SK-MEL-5 (cell line): ENCODE measurements at places on chromosomes 3 and 15. TPM values are rescaled to one million over a fixed set of nuclear protein-coding genes. Genes with fewer than 3 reads are reported as not detected.

SLC24A5 gene
- 423 and 457 TPM in 2 replicates for total RNA-seq

NUP210 gene
- total RNA-seq, result 14.9 and 19.4 TPM in 2 replicates

SLC12A1 gene
- total RNA-seq, result 0.11 and 0.16 TPM in 2 replicates

SLC9C1 gene
- total RNA-seq, result 0.11 and 0.64 TPM in 2 replicates

DNA sequence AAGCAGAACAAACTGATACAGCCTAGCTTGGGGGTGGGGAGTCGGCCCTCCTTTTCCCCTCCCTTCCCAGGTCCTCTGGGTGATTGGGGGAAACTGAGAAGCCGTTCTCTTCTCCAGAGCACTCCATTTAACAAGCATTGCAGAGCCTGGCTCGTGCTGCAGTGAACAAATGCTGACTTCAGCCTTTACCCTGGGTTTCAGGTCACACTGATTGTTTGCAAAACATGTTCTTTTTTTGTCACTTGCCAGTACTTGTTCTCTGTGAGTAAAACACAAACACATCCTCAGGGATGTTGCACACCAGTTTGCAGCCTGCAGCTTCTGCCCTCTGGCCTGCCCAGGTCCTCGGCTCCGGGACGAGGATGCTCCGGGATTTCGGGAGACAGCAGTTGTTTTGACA is 132.8 kb downstream of the PGPEP1L start:
- DNase-seq, result peak; percentile 61

- peak; percentile 43 for DNase-seq
These were observed 51.6 kb downstream of the TP53BP1 start for GRCh38 chr15:43441316-43441715.

DNA sequence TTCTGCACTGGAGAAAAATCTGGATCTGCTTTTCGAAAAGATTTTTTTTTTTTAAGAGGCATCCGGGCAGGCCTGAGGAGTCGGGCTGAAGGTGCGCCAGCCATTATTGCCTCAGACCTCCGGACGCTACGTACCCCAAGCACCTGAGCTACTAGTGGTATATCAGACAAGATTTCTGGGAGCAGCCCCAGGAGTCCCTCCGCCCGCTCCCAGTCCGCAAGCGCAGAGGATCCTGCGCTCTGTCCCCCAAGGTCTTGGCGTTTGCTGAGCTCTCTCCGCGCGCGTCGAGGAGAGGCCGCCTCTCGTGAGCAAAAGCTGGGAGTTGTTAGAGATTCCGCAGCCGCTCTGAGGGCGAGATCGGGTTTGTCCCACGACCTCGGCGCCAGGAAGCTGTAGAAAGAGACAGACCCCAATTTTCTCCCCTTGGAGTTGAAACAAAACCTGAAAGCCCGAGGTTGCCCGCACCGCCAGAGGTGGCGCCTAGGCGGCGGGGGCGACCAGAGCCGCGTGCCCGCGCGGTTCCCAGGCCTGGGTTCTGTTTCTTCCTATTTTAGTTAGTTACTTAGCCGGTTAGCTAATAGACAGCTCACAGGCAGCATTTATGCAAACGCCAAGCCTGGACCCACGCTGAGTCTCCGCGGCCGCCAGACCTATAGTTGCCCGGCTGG is 72.5 kb upstream of the POLG start:
- no peak for DNase-seq

GRCh38 chr15:59739557-59740186 is 50.6 kb upstream of the BNIP2 start:
- DNase-seq, result no peak

DNA sequence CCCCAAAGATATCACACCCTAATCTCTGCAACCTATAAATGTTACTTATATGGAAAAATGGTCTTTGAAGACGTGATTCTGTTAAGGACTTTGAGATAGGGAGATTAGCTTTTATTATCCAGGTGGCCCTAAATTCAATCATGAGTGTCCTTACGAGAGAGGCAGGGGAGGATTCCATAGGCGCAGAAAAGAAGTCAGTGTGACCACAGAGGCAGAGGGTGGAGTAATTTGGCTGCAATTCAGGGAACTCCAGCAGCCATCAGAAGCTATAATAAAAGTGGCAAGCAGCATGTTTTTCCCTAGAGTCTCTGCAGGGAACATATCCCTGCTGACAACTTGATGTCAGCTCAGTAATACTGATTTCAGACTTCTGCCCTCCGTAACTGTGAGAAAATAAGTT is 315.2 kb upstream of the ROBO2 start:
- no peak for DNase-seq

- DNase-seq, result no peak
These were observed 66.0 kb downstream of the ATP13A4 start for GRCh38 chr3:193488741-193489140.

- DNase-seq, result peak; percentile 67
These were observed 383.0 kb upstream of the RARB start for GRCh38 chr3:25044762-25045710.

DNA sequence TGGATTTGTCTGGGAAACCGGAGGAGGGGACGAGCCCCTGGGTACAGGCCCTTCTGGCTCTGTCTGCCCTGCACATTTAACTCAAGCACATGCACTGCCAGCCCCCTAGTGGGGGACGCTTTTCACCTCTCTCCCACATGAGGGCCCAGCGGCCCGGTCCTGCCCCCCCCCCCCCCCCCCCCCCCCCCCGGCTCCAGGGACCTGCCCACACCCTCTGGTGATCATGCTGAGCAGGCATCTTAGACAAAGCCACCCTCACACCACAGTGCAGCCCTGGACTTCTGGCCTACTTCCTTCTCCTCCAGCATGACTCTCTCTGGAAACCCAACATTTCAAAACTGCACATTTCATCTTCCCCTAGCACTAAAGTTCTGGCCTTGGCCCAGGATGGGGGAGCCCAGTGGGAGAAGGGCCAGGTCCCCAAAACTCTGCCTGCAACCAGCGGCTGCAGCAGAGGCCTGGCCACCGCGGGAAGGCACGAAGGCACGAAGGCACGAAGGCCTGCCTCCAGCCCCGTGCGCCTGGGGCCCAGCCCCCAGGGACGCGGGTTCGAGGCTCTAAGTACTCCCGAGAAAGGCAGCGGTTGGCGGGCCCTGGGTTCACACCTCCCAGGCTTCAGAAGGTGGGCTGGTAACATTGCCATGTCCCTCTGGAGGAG is 14.1 kb downstream of the KLF15 start:
- peak; percentile 63 for DNase-seq

GRCh38 chr3:141384575-141384974 is 16.3 kb downstream of the ZBTB38 start:
- no peak for DNase-seq

DNA sequence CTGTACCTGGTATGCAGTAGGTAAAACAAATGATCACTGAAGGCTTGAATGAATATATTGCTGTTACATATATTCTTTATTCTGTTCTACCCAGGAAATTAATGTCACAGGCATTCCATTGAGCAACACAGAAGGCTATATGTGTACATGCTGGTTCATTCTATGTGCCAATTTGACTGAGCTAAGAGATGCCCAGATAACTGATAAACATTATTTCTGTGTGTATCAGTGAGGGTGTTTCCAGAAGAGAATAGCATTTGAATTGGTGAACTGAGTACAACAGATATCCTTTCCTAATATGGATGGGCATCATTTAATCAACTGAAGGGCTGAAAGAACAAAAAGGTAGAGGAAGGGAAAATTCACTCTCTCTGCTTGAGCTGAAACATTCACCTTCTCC is 886.8 kb downstream of the FHIT start:
- DNase-seq, result no peak

DNA sequence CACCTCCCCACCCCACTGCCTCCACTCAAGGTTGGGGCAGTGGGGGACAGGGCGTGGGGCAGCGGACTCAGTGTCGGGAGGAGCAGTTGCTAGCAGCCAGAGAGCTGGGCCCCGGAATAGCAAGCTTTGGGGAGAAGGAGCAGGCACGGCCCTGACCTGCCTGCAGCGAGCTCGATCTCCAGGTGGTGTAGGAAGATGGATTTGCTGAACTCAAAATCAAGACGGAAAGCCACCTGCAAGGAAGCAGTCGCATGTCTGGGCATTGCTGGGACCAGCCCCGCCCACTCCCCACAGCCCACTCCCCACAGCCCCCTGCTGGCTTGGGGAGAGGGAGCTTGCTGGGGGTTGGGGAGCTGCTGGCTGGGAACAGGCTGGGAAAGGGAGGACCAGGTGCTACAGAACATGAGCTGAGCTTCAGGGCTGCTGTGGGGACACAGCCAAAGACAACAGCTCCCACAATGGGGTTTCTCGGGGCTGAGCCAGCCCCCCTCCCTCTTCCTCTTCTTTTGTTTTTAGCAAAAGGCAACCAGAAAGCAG is 38.0 kb downstream of the FEM1B start:
- DNase-seq, result no peak

DNA sequence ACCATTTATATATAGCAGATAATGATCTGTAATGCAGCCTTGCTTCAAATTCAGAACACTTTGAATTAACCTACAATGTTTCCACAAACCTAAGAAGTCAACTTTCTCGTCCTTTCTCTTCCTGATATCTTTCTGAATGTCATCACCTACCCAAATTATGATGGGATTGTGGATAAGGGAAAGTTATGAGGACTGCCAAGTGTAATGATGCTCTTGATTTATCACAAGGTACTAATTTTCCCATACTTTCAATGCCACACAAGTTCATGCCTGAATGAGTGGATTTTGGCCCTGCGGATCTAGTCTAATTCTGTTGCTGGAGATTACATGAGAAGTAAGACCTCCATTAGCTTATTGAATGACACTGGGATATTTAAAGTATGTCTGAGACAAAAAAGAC is 82.6 kb upstream of the NANOGP8 start:
- no peak for DNase-seq

- no peak for DNase-seq
These were observed 12.6 kb downstream of the IFT57 start for GRCh38 chr3:108209579-108209978.

- DNase-seq, result no peak
These were observed 12.4 kb upstream of the AEN start for GRCh38 chr15:88608607-88609181.

DNA sequence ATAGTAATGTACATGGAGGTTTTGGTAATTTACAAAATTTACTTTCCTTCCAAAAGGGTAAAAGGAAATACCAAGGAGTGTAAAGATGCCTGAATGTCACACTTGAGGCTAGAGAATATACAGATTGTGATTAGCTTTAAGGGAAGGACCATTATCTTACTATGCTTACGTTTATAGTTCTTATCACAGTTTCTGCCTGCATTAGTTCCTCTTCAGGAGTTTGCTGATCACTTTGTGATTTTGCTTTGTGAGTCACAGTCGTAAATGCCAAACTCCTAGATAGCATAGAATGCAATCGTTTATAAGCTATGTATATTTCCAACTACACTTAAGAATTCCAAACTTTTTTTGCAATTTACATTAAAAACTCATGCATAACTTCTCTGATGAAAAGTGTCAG is 1034.6 kb downstream of the DIPK2A start:
- DNase-seq, result no peak

DNA sequence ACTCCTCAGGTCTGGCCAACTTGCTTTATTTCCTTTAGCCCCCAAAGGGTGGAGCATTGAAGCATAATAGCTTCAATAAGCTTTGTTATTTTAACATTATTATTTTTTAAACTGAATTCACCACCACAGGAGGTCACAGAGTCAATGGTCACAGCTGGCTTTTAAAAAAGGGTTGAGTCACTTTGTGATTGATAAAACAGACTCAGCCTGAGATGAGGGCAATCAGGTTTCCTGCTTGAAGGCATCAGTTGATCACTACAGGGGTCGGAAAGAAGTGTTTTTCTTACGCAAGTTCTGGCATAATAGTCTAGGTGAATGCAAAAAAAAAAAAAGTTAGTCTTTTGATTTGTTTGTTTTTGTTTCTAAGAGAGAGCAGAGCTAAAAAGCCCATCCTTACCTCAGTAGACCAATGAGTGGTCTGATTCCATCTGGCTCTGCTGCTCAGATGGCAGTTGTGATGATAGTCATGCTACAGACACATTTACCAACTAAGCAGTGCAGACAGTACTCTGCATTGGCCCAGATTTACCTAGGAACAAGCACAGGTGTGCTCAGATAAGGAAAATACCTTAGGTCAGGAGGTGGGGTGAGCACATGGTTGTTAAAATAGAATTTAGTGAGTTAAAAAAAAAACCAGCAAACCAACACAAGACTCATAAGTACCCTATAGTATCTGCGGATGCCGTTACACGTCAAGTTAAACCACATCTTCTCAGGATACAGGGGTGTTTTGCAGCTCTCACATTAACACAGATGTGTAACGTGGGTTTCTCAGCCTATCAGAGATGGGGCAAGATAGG is 22.6 kb downstream of the ZNF80 start:
- DNase-seq, result no peak

DNA sequence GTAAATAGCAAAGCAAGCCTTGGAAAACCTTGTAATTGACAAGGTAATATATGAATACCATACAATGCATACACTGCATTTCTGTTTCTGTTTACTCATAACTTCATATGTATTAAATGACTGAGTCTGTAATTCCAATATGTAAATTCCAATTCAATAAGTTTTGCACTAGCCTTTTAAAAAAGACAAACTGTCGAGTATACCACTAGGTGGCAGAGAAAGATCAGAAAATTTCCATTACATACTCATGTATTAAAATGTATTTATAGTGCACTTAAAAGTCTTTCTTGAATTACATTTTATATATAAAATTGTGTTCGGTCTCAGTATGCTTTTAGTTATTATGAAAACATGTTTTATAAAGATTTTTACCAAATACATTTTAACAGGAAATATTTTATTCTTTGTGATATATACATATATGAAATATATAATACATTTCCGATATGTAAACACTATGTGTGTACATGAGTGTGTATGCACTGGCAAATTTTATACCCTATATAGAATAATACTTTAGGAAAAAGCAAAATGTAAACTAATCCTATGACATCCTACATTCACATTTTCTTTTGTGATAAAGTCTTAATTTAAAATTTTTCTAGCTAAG is 216.8 kb downstream of the VGLL3 start:
- DNase-seq, result peak; percentile 63

DNA sequence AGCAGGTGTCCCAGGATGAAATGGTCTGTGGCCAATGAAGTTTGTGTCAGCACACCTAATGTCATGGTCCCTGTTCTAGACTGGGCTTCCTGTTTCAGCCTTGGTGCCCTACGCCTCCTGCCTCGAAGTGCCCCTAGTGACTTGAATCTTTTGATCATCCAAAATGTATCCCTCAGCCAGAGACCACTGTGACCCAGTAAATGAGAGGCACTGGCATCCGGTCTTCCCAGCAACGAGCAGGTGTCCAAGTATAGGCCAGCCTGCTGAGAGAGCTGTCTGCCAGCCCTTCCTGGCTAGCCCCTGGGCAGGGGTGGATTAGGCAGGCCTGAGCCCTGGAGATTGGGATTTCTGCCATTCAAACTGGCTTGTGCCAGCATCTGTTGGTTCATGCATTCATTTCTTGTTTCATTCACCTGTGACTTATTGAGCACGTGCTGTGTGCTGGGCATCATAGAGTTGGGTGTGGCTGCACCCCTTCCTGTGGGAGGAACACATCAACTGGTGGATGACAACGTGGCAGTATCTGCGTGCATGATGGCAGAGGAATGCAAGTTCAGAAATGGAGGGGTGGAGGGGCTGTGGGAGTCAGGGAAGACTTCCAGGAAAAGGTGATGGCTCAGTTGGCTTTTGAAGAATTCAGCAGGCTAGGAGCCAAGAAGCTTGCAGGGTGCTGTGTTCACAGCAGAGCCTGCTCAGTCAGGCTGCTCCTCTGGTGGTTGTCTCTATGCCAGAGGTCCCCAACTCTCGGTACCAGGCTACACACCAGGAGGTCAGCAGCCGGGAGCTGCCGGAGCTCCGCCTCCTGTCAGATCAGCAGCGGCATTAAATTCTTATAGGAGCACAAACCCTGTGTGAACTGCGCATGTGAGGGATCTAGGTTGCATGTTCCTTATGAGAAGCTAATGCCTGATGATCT is 21.6 kb downstream of the ESYT3 start:
- DNase-seq, result no peak
